ENCODE measurements at places on chromosomes 1 and 21. TPM values are rescaled to one million over a fixed set of nuclear protein-coding genes. Genes with fewer than 3 reads are reported as not detected.

DNA sequence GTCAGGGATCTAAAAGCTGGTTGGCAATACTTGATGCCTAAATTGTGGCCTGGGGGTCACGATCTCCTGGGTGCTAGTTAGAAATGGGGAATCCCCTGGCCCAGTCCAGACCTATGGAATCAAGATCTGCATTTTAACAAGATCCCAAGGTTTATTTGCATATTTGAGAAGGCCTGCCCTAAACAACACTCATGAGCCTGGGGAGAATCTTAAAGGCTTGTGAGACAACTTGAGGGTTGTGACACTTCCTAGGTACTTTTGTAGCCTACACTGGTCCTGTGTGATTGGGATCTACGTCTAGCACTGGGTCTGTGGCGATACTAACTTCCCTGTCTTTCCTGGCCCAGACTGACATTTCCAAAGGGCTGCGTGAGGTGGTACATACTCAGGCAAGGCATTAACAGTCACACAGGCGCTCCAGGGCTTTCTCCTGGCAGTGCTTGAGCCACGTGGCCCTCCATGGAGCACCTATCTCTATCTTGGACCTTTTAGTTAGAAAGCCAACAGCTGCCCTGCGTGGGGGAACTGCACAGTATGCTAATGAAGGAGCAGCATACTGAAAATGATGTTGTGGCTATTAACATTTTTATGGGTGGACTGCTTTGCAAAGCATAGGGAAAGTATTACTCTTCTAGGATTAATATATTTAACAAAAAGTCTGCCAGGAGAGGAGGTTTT is 263.1 kb downstream of the ST6GALNAC3 start:
- no peak for DNase-seq

DNA sequence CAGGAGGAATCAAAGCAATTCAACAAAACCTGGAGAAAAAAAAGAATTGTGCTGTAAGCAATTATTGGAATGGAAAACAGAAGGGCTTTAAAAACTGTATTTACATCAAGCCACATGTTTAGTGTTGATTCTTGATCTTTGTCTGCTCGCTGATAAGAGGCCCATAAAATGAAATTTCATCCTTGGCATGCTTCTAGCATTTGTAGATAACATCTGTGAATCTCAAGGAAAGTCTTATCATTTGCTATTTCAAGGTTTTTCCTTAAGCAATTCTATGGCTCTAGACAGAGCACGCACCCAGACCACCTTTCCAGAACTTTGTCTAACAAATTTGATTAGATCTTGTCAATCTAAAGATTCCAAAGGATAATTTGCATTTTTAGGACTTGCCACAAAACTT is 181.0 kb upstream of the FGGY start:
- DNase-seq = no peak

DNA sequence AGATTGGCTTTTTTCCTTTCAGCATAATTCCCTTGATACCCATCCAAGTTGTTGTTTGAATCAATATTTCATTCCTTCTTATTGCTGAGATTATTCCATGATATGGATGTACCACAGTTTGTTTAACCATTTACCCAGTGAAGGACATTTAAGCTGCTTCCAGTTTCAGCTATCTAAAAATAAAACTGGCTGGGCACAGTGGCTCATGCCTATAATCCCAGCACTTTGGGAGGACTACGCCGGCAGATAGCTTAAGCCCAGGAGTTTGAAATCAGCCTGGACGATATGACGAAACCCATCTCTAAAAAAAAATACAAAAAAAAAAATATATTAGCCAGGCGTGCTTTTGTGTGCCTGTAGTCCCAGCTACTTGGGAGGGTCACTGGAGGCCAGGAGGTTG is 32.6 kb downstream of the SEMA6C start:
- DNase-seq = no peak

- no peak for DNase-seq
Observed at GRCh38 chr1:121586369-121587229, 401.8 kb downstream of the SRGAP2C start.

DNA sequence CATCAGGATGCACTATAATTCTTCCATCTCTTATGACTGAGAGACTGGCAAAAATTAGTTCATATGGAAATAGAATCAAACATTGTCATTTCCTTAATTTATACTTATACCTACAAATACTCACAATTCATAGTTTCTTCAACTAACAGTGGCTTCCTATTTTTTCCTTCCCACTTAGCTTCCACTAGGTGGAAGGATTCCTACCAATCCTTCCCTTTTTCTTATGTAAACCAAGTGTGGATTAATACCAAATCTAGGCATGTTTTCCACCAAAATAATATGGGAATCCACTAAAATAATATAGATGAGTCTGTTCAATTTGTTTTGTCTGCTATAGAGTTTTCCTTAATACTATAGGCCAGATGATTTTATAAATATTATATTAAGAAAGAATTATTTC is 1537.1 kb downstream of the PLA2G4A start:
- no peak for DNase-seq

DNA sequence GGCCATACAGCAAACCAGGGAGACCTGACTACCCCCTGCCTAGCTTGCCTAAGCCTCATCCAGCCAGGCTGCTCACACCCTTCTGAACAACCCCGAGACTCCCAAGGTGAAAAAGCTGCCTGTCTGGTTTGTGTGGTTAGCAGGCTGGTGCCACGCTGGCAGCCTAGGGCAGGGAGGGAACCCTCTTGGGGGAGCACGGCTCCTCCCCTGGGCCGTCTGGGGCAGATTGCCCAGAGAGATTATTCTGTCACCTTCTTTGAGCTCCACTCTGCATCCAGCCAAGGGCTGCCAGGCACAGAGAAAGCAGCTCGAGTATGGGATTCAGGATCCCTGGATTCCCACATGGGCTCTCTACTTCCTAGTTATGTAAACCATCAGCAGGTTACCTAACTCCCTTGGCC is 27.5 kb upstream of the TCEA3 start:
- no peak for DNase-seq

GRCh38 chr1:43149889-43150288 is 22.2 kb downstream of the EBNA1BP2 start:
- no peak for DNase-seq

DNA sequence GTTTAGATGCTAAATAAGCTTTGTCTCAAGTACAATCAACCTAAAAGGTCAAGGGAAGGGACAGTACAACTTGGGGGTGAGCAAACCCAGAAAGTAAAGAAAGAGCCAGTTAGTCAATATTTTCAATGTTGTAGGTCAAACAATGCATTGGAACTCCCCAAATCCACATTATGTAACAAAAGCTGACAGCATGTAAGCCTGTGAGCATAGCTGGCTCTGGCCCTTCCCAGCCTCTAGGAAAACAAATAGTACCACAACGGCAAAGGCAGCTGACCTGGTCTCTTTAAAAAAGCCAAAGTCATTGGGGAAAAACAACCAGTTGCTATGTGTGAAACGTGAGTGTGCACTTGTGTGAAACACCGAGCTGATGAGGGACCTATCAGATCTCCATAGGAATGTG is 3.4 kb downstream of the CBR1 start:
- DNase-seq = no peak

GRCh38 chr1:34363915-34364314 is 187.2 kb downstream of the C1orf94 start:
- no peak for DNase-seq

GRCh38 chr1:93437976-93438605 is 9.8 kb upstream of the FNBP1L start:
- no peak for DNase-seq

- DNase-seq = no peak
Observed at GRCh38 chr21:44783020-44783696, 18.5 kb downstream of the UBE2G2 start.

PIGV gene
- 35.4 TPM for total RNA-seq

LCE6A gene
- total RNA-seq = not detected
